T-helper 17 cell (primary cell): ENCODE measurements at places on chromosomes 12 and 14.

DNA sequence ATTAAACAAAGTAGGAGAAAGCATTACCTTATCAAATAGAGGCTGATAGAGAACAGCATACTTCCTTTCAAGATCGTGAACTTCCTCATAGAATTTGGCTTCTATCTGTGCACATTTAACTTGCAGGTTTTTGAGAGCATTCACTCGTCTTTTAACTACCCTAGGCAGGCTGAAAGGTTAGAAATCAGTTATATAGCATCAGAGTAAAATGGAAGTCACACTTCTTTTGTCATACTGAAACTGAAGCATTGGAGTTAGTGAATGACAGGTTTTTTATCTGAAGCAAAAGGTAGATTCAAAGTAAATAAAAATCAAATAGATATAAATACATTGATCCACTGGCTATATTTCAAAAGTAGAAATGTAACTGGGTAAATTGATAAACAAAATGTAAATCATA lies 24.4 kb downstream of the NAP1L1 start:
- no peak for DNase-seq

DNA sequence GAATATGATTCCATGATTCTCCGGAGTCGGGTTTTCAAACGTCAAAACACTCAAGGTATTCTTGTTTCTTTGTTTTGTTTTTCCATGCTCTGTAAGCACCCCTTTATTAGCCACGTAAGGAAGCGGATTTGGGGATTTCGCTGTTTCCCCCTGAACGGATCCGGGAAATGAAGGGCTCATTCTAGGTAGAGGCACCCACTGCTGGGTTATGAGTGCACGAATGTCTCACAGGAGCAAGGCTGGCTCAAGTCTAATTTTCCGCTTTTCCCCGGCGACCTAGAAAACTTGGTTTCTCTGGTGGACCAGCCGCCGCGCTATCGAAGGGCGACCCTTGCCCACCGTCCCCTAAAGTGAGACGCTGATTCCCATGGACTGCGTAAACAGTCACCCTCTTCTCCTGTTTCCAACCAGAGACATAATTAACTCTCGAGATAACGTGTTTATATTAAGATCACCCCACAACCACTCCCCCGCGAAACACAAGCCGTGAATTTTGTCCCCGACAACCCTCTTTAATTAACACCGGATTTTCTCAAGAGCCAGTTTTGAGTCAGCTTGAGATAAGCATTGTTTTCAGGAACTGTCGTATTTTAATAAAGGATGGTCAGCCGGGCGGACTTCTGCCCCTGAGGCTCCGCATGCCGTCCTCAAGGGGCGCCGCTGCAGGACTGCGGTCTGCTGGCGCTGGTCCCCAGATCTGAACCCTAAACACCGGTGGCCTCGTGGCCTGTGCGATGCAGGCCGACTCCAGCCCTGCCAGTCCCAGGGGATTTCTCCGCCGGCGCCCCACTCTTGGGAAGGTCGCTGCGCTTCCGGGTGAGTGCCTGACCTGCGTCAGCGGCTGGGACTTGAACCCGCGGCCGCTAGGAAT lies 515 bp upstream of the ABCC9 start:
- DNase-seq = no peak

GRCh38 chr14:34931206-34931605 lies 51.6 kb upstream of the SRP54 start:
- no peak for DNase-seq

DNA sequence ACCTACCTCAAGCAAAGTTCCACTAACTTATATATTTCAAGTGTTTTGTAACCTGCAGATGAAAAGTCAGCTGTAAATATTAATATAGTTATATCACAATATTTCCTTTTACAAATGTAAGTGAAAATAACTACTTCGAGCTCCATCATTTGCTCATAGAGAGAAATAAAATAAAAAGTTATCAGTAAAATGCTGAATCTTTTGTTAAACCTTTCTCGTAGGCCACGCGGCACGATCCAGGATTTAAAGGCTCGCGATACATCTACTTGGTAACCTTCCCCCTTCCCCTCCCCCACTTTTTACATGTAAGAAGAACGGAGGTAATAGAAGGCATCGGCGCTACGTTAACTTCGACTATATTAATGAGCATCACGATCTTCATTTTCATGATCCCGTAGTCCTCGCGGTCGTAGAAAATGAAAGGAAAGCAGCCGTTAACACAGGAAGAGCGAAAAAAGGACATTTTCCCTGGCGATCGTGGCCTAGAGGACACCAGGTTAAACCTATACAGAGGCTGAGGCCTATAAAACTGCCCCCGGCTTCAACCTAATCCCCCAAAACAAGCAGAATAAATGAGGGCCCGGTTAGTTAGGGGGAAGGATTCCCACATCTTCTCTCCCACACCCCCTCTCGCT lies 508 bp downstream of the HNRNPC start:
- DNase-seq = no peak

- no peak for DNase-seq
These were observed 17.9 kb downstream of the SERPINA1 start for GRCh38 chr14:94370524-94370910.

GRCh38 chr14:81235096-81235495 lies 14.3 kb upstream of the GTF2A1 start:
- DNase-seq = no peak

DNA sequence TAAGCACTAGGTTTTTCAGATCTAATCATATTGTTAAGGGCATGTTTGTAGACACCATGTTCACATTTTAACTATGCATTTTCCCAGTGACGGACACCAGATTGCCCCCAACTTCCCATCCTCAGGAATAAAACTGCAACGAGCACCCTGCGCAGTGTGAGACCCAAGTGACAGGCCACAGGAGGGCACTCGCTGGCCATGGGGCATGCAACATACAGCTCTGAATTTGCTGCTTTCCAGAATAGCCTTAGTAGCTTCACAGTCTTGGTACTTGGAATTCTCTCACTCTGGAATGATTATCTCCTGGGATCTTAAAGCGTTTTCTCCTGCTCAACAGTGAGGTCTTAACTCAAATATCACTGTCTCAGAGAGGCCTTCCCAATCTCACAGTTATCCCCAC lies 972 bp upstream of the DDX47 start:
- DNase-seq = no peak
